Fibroblast of skin of right quadriceps (primary cell): ENCODE measurements at places on chromosomes 6 and 20.

GRCh38 chr6:24524805-24525204 is 30.0 kb downstream of the ALDH5A1 start:
- peak; percentile 35 for DNase-seq

- DNase-seq = no peak
Measured at GRCh38 chr6:138594758-138595140, 95.5 kb upstream of the NHSL1 start.

DNA sequence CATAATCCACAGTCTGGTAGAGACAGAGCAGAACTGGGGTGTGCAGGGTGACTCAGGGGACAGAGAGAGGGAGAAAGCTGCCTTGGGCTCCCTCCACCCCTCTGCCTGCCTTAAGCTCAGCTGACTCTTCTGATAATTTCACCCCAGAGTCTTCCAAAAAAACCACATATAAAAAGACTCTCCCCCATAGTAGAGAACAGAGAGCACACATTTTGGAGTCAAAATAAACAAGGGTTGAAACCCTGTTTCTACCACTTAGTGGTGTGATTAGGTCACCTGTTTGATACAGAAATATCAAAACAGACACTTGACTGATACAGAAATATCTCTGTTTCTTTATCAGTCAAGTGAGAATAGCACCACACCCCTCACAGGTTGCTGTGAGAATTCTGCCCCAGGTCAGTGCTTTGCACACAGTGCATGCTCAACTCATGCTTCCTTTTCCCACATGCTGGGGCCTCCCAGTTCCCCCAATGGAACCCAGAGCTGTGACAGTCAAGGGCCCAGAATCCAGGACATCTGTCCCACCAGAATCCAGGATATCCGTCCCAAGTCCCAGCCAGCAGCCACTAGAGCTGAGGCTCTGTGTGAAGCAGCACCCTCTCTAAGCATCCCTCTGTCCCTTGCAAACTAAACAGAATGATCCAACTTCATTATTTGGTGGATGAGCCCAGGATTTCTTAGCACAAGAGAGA is 1.2 kb downstream of the TREML2 start:
- DNase-seq = no peak

- no peak for DNase-seq
Measured at GRCh38 chr6:10420546-10421157, 5.8 kb upstream of the TFAP2A start.

- peak; percentile 13 for DNase-seq
Measured at GRCh38 chr20:52751571-52751970, 220.6 kb upstream of the TSHZ2 start.

GRCh38 chr20:38608188-38608587 is 6.6 kb downstream of the ARHGAP40 start:
- no peak for DNase-seq

GRCh38 chr20:50389808-50390684 is 120.1 kb upstream of the PTPN1 start:
- no peak for DNase-seq

DNA sequence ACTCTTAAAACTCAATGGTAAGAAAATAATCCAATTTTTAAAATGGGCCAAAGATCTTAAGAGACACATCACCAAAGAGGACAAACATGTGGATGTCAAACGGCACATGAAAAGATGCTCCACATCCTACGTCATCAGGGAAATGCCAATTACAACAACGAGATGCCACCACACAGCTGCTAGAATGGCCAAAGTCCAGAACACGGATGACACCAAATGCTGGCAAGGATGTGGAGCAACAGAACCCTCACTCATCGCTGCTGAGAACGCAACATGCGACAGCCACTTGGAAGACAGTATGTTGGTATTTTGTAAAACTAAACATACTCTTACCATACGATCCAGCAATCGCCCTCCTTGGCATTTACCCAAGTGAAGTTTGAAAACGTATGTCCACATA is 132.8 kb upstream of the CDH4 start:
- DNase-seq = no peak
